Renal cortex interstitium (tissue), 15 donors: ENCODE measurements at places on chromosomes 16 and 17. TPM values are rescaled to one million over a fixed set of nuclear protein-coding genes. Genes with fewer than 3 reads are reported as not detected.

DNA sequence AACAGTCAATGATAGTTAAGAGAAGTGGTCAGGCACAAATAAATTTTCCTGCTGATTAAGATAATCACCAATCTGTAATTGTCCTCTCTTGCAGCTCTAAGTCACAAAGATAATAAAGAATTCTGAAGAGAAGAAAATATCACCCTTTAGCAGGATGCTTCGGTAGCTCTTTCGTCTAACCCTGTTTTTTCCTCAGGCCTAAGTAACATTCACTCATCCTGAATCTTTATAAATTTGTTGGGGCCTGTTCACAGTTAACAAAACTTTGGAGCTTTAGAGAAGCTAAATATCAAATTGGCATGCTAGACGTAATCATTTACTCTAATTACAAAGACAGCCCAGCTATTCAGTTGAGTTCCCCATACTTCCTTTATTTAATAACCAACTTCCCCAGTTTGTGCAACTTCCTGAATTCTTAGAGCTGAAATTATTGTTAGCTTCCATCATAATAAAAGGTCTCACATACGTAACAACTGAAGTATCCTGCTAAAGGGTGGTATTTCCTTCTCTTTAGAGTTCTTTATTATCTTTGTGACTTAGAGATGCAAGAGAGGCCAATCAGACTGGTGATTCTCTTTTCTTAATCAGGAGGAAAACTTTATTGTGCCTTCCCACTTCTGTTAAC is 118.6 kb downstream of the TANGO6 start:
- DNase-seq, result no peak

The KRT40 gene
- polyA plus RNA-seq, result not detected

GRCh38 chr17:66904760-66905624 is 59.5 kb upstream of the CACNG4 start:
- DNase-seq, result peak; percentile 39

The CMTM2 gene
- 0.39 TPM for polyA plus RNA-seq

DNA sequence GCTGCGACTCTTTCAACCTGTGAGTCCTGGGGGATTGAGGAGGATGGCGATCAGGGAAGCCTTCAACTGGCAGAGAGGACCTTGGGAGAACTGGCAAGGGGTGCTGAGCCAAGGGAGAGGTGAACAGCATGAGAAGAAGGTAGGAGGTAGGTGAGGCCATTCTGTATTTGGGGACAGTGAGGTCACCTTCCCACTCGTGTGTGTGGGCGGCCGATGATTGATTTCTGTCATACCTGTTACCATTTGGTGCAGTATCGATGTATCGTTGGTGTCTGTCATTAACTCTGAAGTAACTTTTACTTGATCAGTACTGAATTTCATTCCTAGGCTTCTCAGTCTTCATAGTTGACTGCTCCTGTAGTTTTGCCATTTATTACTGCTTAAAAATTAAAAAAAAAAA is 3.8 kb downstream of the ARSG start:
- no peak for DNase-seq

GRCh38 chr17:53353919-53354351 is 468.8 kb upstream of the KIF2B start:
- DNase-seq, result no peak

The SLC4A1 gene
- polyA plus RNA-seq, result 9.1 TPM

DNA sequence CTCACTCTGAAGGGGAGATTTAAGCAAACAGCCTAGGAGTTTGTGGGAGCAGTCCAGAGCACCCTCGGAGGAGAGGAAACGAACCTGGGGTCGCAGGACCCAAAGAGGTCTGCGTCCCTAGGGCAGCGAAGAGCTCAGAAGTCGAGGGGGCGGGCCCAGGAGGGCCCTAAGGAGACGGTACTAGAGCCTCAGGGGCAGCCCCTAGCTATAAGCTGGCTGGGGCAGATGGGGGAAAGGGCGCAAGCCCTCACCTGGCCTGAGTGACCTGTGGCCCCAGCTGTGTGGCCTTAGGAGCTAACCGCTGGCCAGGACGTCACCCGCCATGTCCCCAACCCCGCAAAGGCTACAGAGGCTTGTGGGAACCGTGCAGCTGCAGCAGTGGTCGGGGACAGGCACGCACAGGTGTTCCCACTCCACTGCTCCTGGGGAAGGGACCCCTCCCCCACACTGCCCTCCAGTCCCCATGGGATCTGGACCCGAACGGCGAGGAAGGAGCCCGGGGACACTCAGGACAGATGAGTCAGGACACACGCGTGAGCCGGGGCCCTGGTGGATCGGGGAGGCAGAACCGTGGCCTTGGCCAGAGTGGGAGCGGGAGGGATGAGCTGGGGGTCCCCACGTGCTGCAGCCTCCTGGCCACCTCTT is 2.0 kb upstream of the CTRB2 start:
- no peak for DNase-seq

DNA sequence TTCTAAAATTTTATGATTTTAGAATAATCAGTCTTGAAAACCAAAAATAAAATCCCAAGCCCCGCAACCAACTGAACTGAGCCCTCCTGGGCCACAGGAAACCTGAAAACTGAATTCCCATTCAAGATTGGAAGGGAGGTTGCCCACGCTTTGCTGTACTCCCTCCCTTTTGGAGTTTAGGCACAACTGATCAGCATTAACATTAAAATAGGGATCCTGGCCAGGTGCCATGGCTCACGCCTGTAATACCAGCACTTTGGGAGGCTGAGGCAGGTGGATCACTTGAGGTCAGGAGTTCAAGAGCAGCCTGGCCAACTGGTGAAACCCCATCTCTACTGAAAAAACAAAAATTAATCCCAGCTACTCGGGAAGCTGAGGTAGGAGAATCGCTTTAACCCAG is 52.7 kb upstream of the NETO2 start:
- DNase-seq, result no peak

The CCL17 gene
- not detected for polyA plus RNA-seq

The HOXB5 gene
- 30.0 TPM for polyA plus RNA-seq

- no peak for DNase-seq
Observed at GRCh38 chr16:82260212-82260795, 90.3 kb upstream of the MPHOSPH6 start.

The FBXO39 gene
- polyA plus RNA-seq, result 0.21 TPM

DNA sequence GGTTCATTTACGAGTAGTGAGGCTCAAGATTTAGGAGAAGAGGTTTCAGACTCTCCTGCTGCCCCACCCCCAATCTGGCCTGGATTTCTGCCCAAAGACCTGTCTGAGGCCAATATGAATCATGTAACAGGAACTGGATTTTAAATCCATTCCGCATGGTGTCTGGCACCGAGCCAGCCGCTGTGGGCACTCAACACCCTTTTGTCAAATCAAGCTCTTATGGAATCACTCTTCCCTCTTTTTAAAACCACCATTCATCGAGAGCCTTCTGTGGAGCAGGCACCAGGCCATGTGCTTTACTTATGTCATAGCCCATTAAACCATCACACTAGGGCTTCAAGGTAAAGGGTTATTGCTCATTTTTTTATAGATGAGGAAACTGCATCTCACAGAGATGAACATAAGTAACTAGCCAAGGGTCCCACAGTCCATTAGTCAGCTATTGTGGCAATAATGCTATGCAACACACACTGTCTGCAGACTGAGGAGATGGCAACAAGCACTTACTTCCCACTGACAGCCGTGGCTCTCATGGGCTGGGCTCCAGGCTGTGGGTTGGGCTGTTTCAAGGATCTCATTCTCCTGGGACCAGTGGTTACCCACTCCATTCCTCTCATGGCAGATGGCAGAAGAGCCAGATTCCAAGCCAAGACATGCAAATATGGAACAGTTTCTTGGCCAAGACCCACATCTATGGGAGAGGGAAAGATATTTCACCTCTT is 93.6 kb downstream of the WSCD1 start:
- no peak for DNase-seq

The KLHL10 gene
- polyA plus RNA-seq, result 0.26 TPM

GRCh38 chr16:56257239-56257638 is 66.0 kb downstream of the GNAO1 start:
- no peak for DNase-seq

The CRHR1 gene
- polyA plus RNA-seq, result not detected
